Activated CD4-positive, alpha-beta T cell treated with anti-CD3 and anti-CD28 coated beads for 36 hours (primary cell): ENCODE measurements at places on chromosomes 4 and X.
A peak's percentile ranks its signal among the peaks of the same experiment; 100 is the strongest.

- no peak for DNase-seq
These were observed 87.9 kb upstream of the C4orf50 start for GRCh38 chr4:6106156-6106555.

GRCh38 chr4:51842167-51842553 is 793 bp upstream of the DCUN1D4 start:
- DNase-seq: peak; percentile 33

DNA sequence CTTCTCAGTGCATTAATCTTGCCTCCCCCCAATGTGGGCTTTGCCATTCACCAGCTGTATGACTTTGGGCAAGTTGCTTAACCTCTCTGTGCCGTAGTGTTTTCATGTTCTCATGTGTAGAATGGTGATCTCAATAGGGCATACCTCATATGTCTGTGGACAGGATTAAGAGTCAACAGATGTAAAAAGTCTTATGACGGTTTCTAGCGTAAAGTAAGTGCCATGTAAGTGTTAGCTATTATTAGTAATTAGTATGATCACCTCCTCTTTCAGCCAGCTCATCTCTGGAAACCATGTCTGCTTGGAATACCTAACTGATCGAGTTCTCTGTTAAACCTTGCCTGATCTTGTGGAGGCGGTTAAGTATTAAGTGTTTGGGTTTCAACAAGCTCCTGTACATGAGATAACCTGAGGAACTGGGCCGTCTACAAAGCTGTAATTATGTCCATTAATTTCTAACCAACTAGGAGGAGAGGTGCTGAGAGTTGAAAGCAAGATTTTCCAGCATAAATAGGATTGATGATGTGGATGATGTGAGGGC is 66.3 kb downstream of the TSC22D3 start:
- no peak for DNase-seq

GRCh38 chr4:40990899-40991265 is 223.5 kb downstream of the APBB2 start:
- no peak for DNase-seq

GRCh38 chr4:168541266-168541953 is 44.6 kb downstream of the PALLD start:
- no peak for DNase-seq

- DNase-seq: no peak
These were observed 56.6 kb downstream of the SERPINA7 start for GRCh38 chrX:105981772-105982485.

- peak; percentile 3 for DNase-seq
These were observed 25.9 kb upstream of the SPON2 start for GRCh38 chr4:1198098-1198844.

DNA sequence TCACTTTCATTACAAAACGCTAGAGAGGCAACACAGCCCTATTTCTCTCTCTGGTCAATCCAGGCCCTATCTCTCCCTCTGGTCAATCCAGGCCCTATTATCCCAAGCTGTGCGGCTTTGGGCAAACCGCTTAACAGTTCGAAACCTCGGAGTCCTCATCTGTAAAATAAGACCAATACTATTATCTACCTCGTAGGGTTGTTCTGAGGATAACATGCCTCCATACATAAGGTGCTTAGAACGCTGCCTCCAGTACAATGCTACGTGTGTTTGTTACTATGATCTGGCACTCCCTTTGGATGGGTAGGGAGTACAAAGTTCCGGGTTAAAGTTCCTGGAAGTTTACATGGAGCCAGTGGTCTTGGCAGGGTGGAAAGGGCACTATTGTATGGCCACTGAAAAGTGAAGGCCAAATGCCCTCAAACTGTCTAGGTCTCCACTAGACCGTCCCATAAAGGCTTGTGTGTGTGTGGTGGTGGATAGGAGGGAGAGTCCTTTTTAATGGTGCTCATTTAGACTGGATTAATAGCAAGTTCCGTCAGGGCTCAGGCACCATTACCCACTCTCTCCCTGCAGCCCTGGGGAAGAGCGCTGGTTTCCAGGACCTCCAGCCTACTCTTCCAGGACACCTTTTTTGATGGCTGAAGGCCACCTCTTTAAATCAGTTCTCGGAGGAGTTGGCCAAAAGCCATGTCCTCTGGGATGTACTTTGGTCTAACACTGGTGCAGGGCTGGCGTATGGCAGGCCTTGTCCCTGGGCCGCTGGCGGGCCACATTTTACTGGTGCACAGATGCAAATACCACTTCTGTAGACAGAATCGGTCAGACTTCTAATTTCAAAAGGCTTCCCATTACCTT is 75.6 kb upstream of the BCOR start:
- no peak for DNase-seq

DNA sequence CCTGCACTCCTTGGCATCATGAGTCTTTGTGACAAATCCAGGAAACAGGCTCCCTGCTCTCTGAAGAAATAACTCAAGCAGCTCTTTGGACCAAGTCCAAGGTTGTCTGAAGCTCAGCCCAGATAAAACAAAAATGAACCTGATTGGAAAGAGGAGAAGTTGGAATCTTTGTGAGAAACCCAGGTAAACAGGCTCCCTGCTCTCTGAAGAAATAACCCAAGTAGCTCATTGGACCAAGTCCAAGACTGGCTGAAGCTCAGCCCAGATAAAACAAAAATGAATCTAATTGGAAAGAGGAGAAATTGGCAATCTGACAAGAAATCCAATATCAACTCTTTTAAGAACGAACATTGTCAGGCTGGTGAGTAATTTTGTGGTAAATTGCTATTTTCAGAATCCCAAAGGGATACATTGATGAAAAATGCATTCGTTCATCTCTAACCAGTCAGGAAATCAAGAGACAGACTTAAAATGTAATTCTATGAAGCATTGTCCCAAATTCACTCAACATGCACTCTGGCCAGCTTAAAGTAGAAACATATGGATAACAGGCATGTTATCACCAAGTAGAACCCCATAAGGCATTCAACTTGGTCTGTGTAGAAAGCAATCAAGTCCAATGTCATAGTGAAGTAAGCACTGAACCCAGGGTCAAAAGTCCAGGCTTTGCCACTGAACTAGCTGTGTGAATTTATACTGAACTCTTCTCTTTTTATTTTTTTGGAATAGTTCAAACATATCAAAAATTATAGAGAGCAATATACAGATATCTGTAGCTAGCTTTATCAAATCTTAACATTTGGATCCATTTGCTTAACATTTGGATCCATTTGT is 16.8 kb upstream of the NFXL1 start:
- no peak for DNase-seq

GRCh38 chr4:25107827-25108516 is 52.3 kb downstream of the SEPSECS start:
- no peak for DNase-seq
